ENCODE measurements at places on chromosomes 5 and 9.

- DNase-seq = no peak
Measured at GRCh38 chr5:36242534-36243485, 1.1 kb upstream of the NADK2 start.

- no peak for DNase-seq
Measured at GRCh38 chr5:74082512-74083055, 456.6 kb downstream of the ARHGEF28 start.

DNA sequence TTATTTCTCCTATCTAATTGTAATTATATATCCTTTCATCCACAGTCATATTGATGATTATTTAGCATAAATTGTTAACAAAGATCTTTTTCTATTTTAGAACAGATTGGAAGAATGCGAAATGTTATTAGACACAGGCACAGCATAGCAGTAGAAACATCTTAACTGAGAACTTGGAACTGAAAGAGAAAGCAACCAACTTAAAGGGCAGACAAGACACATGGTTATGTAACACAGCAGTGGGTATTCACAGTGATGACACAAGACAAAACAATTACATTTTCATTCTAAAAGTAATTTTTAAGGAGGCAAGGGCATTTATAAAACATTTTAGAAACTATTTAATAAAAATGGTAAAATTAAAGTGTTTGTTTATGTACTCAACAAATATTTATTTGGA, 57.7 kb upstream of the MEF2C start:
- DNase-seq = no peak

- no peak for DNase-seq
Measured at GRCh38 chr9:1698991-1699390, 316.2 kb upstream of the SMARCA2 start.

DNA sequence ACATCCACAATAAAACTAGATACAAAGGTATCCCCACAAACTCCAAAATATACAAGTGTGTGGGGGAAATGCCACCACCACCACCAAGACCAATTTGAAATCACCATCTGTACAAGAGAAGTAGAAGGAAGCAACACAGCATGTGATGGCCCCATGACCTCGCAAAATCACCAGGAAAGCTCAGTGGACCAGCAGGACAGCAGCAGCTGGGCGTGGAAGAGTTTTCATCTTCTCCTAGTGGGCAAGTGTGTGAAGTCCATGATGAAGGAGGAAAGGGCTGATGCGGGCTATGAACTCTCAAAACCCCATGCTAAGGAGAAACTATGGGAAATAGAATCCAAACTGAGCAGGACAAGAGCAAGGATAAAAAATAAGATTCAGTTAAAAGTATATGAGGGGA, 58.1 kb downstream of the GOLPH3 start:
- DNase-seq = no peak

DNA sequence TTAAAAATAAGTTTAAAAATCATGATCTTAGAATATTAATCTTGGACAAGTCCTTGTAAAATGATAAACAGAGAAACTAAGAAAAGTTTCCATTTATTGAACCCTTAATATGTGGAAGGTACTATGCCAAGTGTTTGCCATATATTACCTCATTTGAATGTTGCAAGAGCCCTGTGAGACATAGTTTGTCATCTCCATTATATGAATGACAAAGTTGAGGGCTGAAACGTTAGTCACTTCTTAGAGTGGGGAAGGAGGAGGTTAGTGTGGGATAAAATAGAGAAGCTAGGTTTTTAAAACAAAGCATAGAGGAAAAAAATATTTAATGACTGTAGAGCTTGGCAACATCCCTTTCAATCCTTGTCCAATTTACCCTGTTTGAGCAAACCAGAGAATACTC, 2.0 kb downstream of the TNC start:
- DNase-seq = no peak

- no peak for DNase-seq
Measured at GRCh38 chr9:126515001-126515872, 98.5 kb upstream of the LMX1B start.

DNA sequence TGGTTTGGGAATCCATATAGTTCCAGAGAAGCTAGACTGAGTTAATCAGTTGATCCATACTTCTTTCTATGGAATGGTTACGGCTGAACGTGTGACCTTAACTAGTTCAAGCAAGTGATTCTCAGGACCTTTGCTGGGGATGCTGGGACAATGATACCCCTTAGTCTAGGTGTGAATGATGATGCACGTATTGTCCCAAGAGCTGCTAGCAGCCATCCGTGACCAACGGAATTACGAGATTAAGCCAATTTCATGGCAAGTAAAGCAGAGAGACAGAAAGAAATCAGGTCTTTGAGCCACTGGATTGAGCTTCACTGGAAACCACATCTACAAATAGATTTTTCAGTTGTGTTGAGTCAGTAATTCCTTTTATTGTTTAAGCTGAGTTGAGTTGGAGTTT, 99.2 kb upstream of the LIFR start:
- DNase-seq = no peak

DNA sequence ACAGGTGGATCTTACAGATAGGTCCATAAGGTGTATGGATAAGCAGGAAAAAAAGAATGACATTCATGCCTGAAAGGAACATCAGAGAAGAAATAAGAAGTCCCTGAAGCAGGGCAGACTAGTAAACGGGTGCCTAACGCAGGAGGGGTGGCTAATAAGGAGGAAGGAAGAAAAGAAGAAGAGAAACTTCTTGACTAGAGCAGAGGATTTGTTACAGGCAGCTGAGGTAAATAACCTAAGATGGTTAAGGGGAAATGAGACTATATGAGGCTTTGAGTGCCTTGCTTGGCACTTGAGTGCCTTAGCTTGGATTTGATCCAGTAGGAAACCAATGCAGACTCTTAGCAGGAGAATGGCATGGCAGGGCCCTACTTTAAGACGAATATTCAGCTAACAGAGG, 313.5 kb upstream of the PDE4D start:
- no peak for DNase-seq

GRCh38 chr5:102747386-102748166, 7.5 kb upstream of the PAM start:
- no peak for DNase-seq

- DNase-seq = no peak
Measured at GRCh38 chr5:136063778-136064465, 35.1 kb downstream of the TGFBI start.

DNA sequence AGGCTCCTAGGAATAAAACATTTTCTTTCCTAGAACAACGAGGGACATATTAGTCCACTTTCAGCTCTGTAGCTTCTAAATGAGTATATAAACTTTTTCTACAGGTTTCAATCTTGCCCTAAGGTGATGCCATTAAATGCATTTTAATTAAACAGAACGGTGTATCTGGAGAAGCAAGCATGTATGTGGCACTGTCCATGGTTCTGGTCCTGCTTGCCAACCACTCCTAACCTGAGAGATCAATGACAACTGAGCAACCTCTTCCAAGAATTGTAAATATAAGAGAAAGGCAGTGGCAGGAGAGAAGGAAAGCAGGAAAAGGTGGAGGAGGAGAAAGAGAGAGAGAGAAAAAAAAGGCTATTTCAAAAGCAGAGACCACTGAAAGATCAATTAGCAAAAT, 95.6 kb upstream of the SPOCK1 start:
- no peak for DNase-seq

GRCh38 chr9:123007269-123007668, 26.2 kb upstream of the GPR21 start:
- DNase-seq = no peak

DNA sequence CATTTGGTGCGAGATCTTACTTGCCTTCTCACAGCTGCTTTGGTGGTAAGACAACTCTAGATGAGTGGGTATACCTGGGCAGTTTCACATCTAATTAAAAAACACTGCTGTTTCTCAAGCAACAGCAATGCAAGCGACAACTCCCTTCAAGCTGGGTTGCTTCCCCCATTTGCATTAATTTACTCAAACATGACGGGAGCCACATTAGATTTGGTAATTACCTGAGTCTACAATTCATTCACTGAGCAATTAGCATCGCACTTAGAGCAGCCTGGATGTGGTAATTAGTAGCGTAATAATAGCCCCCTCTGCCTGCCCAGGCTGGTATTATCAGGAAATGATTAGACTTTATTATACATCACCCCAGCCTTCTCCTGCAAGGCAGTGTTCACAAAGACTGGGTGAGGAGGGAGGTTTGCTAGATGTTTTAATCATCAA, 73.4 kb downstream of the FBXO38 start:
- peak; percentile 38 for DNase-seq

DNA sequence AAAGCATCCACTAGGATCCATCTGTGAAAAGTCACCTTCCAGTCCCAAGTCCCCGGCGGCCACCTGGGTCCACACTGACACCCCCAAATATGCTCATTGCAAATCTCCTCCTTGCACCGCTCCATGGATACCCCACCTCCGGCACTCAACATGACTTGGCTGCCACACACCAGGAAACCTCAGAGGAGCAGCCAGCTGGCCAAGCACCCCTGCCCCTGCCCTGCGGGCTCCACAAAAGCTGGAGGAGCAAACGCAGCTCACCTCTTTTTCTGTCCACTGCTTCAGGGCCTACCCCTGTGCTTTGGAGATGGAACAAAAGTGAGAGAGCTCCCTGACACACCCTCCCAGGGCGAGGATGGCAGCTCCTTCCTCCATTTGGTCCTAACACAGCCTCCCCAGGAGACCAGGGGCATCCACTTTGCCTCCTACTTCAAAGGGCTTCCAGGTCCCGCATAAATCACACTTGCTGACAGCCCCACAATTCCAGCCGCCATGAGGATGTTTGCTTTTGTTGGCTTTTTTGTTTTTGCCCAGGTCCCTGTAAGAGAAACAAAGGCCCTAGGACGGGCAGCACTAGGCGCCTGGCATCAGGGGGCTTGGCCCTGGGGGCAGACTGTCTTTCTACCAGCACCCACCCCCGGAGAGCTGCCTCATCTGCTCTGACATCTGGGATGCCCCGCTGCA, 14.8 kb downstream of the ROR2 start:
- DNase-seq = no peak

DNA sequence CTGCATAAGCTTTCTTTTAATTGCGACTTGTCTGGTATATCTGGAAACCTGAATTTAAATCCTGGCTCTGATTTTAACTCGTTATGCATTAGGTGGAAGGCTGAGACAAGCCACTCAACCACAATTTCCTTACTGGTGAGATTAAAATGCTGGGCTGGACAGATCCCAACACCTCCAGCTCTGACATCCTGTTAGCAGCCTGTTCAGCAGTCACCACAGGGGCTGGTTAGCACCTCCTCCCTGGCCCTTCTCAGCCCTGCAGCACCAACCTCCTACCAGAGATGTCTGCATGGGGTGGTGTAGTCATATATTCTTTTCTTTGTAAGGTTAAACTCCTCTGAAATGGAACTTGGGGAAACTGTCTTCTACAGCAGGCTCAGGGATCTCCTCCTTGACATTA, 156.5 kb upstream of the NFIL3 start:
- no peak for DNase-seq

DNA sequence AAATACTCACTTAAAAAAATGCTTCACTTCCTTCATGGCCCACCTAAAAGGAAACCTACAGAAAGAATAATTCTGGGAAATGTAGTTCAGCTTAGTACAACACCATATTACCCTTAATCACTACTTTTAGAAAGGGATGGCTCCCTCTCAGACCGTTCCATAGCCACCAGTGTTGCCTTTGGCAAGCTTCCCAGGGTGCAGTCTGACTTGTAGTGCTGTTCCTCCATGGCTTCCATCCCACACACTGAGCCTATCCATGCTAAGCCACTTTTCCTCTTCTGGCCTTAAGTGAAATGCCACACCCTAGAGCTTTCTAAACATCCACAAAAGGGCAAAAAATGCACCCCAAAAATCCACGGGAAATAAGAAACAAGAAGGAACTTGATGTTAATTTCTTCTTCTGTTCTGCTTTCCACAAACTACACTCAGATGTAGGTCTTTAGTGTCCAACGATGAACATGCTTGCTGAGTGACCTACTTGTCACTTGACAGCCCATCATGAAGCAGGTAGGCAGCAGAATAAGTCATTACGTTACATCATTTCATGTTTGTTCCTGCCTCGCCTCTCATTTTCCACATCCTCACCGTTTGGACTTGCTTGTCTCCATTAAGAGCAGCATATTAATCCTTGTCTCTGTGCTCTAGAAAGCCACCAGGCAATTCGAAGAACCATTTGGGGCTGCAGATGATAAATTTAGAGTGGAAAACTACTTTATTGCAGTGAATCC, 391.1 kb upstream of the GRAMD2B start:
- no peak for DNase-seq

DNA sequence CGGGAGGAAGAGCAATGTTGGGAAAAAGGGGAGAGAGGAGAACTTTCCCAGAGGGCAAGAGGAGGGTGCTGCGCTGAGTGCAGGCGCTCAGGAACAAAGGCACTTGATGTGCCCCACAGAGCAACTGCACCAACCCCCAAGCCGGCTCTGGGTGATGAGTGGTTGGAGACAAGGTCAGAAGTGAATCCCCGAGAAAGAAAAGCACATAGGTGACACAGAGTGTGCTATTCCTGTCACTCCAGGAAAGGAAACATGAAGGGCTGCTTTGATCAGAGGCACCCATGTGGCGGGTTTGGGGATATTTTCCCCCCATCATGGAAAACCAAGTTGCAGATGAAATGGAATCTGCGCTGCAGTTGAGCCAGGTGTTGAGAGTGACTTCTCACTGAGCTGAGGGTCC, 20.7 kb upstream of the SLC25A48 start:
- no peak for DNase-seq

DNA sequence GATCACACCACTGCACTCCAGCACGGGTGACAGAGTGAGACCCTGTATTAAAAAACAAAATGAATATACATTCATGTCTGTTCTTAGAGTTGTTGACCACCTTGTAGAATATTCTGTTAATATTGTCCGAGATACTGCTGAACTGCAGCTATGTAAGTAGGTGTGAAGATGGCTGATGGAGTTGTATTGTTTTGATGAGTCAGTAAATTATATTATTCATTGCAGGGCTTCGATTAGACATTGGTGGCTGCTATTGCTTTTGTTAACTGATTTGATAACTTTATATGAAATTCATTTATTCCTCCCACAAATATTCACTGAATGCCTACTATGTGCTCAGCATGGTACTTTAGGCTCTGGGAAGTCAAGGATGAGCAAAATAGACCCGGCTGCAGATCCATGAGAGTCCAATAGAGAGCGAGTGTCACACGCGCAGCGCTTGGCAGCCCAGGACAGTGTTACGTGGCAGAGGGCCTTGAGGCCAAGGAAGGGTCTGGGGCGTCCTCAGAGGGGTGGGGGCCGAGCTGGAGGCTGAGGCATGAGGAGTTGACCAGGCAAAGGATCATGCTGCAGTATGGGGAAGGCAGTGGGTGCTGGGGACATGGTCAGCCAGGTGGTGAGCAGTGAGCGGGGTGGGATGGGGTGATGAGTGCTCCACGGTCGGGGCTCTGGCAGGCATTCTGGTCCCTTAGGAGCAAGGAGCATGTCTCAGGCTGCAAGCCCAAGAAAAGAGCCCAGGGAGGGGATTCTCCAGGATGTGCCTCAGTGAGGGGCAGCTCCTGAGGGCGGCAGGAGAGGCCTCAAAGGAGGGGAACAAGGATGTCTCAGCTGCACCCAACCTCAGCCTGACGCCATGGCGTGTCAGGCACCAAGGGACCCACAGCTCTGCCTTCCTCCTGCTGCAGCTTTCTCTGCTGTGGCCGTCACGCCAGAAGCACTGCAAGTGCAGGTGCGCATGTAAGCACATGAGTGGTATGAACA, 243.5 kb downstream of the GADD45G start:
- DNase-seq = no peak

- no peak for DNase-seq
Measured at GRCh38 chr5:107253246-107253645, 417.5 kb downstream of the EFNA5 start.

- DNase-seq = no peak
Measured at GRCh38 chr5:83172655-83173054, 95.3 kb downstream of the XRCC4 start.

Data from CD4-positive, alpha-beta T cell treated with Interleukin-2 at 100 ng/mL for 4 hours (primary cell).